T follicular helper cell (primary cell): ENCODE measurements at places on chromosomes 2 and 18.

GRCh38 chr2:223055140-223055539, 3.1 kb downstream of the KCNE4 start:
- DNase-seq = no peak

GRCh38 chr2:15520346-15520745, 40.8 kb downstream of the NBAS start:
- no peak for DNase-seq

DNA sequence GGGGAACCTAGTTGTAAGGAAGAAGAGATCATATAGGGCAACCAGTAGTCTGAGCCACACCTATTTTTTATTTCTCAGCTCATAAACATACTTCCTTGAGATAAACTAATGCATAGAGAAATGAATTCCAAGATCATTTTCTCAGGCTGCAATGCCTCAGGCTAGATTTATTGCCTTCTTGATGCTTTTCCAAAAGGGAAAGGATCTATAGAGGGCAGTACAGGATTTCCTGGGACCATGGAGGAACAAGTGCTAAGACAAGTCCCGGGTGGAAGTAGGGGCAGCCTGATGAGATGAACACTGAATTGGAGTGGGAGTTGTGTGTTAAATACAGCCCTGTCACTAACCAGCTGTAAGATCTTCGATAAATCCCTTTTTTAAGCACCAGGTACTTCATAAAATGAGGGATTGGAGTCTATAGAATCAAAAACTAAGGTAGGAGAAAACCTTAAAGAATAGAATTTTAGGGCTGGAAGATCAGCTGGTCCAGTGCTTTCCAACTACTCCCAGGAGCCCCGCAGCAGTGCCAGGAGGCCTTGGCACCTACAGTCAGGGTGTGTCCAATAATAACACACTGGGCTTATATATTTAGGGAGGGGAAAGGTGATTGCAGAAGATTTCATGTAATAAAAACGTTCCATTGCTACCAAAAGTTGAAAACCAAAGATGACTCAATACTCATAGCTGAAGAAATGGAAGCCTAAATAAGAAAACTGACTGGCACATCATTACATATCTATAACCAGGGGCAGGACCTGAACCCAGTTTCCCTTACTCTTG, 58.1 kb downstream of the SERTAD2 start:
- no peak for DNase-seq

GRCh38 chr2:48161628-48162027, 255.3 kb upstream of the FBXO11 start:
- no peak for DNase-seq
